ENCODE measurements at places on chromosomes 2 and 18.

- no peak for DNase-seq
These were observed 94.9 kb downstream of the AGAP1 start for GRCh38 chr2:235588750-235589149.

- no peak for DNase-seq
These were observed 264.2 kb upstream of the TNP1 start for GRCh38 chr2:217124050-217124449.

GRCh38 chr18:22032392-22032961 lies 136.9 kb upstream of the GATA6 start:
- DNase-seq: no peak

- no peak for DNase-seq
These were observed 5.4 kb downstream of the GAREM2 start for GRCh38 chr2:26178246-26178645.

DNA sequence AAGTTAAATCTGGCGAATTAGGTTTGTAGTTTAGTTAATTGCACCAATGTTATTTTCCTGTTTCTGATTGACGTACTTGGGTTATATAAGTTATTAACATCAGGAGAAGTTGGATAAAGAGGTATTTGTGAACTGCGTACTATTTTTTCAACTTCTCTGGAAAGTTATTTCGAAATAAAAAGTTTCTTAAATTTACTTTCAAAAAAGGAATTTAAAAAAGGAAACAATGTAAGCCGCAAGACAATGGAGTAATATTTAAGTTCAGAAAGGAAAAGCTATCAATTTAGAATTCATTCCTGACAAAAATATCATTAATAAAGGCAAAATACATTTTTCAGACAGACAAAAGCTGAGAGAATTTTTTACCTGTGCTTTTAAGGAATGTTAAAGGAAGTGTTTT lies 47.7 kb downstream of the RAB10 start:
- DNase-seq: no peak

DNA sequence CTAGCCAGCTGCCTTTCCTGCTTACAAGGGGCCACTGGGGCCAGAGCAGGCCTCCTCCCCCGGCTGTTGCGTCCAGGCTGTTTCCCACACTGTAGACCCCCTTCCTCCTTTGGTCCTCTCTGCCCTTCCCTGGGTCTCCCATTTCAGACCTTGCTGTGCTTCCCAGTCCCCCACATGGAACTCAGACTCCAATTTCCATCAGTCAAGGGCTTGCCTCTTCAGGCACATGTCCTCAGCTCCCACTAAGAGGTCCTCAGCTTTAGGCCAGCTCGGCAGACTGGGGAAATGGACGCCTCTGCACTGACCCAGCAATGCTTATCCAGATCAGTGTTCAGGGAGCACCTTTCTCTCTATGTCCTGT lies 98.0 kb upstream of the BZW1 start:
- DNase-seq: no peak

DNA sequence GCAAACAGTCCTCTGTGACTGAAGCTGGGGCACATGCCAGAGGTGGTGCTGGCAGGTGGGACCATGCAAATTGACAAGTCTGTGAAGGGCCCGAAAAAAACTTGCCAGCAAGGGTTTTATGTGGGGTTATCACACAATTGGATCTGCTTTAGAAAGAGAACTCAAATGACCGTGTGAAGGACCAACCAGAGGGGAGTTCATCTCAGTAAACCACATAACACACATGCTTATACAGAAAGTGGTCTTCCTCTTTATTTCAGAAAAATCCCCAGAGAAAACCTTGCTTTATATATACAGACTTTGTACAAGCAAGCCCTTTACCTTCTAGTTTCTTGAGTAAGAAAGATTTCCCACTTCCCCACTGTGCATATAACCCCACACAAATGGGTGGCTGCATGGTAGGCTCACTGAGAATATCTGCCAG lies 46.7 kb downstream of the KIDINS220 start:
- no peak for DNase-seq

GRCh38 chr2:237257471-237257951 lies 156.5 kb downstream of the COL6A3 start:
- DNase-seq: no peak

GRCh38 chr2:203691149-203691548 lies 15.3 kb upstream of the CD28 start:
- DNase-seq: no peak

DNA sequence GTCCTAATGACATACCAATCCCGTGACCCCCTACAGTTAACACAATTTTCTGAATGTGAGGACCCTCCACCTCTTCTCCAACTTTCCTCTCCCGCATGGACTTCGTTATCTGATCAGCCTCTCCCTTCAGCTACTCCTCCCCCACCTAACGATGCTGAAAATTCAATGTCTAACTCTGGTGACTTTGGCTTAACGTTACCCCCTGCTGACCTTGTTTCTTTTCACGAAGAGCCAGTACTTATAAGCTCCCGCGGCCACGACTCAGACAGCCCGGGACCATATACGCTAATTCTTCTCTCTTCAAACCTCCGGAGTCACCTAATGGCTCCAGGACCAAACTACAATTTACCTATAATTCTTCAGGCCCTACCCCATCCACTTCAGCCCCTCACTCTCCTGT lies 29.2 kb downstream of the VPS54 start:
- no peak for DNase-seq

DNA sequence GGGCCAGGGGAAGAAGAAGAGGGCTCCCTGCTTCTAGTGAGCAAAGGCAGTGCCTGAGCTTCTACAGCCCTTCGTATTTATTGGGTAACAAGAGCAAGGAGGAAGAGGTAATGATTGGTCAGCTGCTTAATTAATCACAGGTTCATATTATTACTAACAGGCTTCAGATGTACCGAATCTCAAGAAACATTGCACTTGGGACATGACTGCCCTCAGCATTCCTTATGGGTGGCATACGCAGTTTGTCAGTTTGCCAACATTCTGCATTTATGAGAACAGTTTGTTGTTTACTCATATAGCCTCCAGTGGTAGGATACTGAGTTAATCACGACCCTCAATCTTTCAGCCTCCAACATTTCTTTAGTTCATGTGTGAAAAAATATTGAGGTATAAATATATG lies 84.5 kb downstream of the HIBCH start:
- no peak for DNase-seq

GRCh38 chr18:30652387-30652786 lies 390.2 kb downstream of the DSC3 start:
- no peak for DNase-seq

- no peak for DNase-seq
These were observed 100.3 kb upstream of the MBOAT2 start for GRCh38 chr2:9103663-9104277.

DNA sequence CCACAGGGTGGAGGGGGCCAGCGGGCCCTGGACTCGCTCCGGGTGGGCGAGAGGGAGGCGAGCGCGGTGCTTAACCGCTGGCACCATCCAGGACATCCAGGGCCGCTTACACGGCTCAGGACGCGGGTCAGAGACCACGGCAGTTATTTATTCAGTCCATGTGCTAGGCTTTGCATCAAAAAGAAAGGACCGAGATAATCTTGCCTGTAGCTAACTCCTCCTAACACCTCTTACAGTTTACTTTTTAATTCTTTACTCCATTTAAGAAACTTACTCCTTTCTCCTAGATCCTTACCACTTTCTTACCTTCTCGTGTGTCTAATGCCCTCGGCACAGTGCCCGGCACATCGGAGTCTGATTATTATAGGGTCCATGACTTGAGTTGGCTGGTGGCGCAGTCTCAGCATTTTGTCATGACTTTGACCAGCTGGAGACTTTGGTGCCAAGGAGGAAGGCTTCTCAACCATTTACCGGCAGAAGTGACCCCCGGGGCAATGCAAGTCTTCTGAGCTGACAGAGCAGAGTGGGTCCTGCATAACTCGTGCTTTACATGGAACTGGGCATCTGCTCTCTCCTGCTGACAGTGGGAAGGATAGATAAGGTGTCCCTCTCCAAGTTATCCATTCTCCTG lies 503 bp downstream of the ANXA4 start:
- no peak for DNase-seq

GRCh38 chr2:231039821-231040364 lies 2.6 kb downstream of the C2orf72 start:
- DNase-seq: no peak
